ENCODE measurements at places on chromosomes 5 and 9. TPM values are rescaled to one million over a fixed set of nuclear protein-coding genes. Genes with fewer than 3 reads are reported as not detected.
A peak's percentile ranks its signal among the peaks of the same experiment; 100 is the strongest.

DNA sequence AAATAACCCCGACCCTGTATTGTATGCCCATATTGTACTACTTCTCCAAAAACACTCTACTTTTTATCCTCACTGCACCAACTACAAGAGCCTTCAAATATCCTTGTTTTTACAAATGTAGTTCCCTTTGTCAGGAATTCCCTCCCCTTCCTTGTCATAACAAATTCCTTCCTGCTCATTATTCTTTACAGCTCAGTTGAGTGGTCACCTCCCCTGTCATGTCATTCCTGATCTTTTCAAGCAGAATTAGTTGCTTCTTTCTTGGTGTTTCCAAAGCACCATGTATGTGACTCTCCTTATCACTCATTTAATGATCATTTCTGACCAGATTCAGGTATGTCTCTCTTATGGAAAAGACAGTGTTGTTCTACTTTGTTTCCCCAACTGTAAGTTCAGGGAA is 194.2 kb upstream of the SMC2 start:
- H3K4me1 ChIP-seq: no peaks in the 10 kb centered on the region
- no peak for DNase-seq
- no peaks in the 10 kb centered on the region for H3K27me3 ChIP-seq
- H3K36me3 ChIP-seq: no peaks in the 10 kb centered on the region

DNA sequence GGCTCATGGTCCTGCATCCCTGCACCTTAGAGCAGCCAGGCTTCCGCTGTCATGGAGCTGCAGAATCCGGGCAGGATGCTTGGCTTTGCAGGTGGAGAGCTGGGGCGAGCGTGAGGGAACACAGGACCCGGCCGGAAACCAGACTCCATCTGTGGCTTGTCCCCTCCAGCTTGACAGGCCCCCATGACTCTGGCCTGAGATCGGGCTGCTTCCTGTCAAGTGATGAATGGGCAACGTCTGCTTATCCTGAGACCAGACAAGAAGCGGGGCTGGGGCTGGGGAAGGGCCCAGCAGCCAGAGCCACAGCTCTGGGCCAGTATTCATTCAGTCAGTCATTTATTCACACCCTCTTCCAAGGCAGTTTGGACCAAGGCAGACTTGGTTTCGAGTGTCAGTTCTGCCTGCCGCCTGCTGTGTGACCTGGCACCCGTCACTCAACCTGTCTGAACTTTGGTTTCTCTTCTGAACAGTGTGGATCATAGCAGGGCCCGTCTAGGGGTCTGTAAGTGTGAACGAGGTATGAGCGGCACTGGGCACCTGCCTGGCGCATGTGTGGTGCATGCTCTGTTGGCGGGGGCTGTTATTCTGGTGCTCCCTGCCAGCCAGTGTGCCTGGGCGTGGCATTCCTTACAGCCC is 37.5 kb downstream of the NEK6 start:
- H3K36me3 ChIP-seq: no peaks in the 10 kb centered on the region
- no peak for DNase-seq
- H3K27ac ChIP-seq: peak overlapping the region; percentile 34
- H3K4me3 ChIP-seq: no peak overlapping the region
- H3K4me1 ChIP-seq: peaks cover 68% of the 10 kb centered on the region
- no peaks in the 10 kb centered on the region for H3K27me3 ChIP-seq

GRCh38 chr9:134371731-134372130 is 45.5 kb downstream of the RXRA start:
- H3K36me3 ChIP-seq: no peaks in the 10 kb centered on the region
- peaks cover 94% of the 10 kb centered on the region for H3K4me1 ChIP-seq
- H3K4me3 ChIP-seq: no peak overlapping the region
- H3K27me3 ChIP-seq: no peaks in the 10 kb centered on the region

RFESD gene
- 5.0 TPM for polyA plus RNA-seq

MRPL22 gene
- polyA plus RNA-seq: 144 TPM

DNA sequence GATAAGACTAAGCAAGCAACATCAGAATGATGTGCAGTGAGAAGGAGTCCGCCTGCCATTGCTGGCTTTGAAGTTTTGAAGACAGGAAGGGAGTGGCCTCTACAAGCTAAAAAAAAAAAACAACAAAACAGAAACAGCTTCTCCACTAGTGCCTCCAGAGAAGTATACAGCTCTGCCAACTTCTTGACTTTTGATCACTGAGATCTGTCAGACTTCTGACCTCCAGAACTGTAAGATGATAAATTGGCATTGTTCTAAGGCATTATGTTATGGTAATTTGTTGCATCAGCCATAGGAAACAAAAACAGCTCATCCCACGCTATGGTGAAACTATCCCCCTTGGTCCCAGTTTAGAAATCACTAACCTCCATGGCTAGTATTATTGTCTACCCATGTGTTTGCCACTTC is 131.0 kb upstream of the VCAN start:
- no peaks in the 10 kb centered on the region for H3K36me3 ChIP-seq
- H3K4me3 ChIP-seq: no peak overlapping the region
- no peaks in the 10 kb centered on the region for H3K4me1 ChIP-seq
- H3K27me3 ChIP-seq: no peaks in the 10 kb centered on the region
- no peak for DNase-seq

STK32A gene
- polyA plus RNA-seq: 0.15 TPM

GRCh38 chr5:162160401-162160800 is 92.8 kb downstream of the GABRG2 start:
- H3K27ac ChIP-seq: no peak overlapping the region
- H3K4me1 ChIP-seq: no peaks in the 10 kb centered on the region
- H3K27me3 ChIP-seq: no peaks in the 10 kb centered on the region

- H3K4me3 ChIP-seq: no peak overlapping the region
- peak; percentile 37 for DNase-seq
- no peaks in the 10 kb centered on the region for H3K36me3 ChIP-seq
- H3K27me3 ChIP-seq: no peaks in the 10 kb centered on the region
These were observed 161.1 kb downstream of the MAST4 start for GRCh38 chr5:66757219-66757833.

SUSD3 gene
- polyA plus RNA-seq: 0.50 TPM

- H3K27me3 ChIP-seq: no peaks in the 10 kb centered on the region
- no peaks in the 10 kb centered on the region for H3K36me3 ChIP-seq
- H3K4me1 ChIP-seq: no peaks in the 10 kb centered on the region
- DNase-seq: no peak
These were observed 46.8 kb downstream of the NSUN2 start for GRCh38 chr5:6585939-6586646.

- H3K4me3 ChIP-seq: no peak overlapping the region
- H3K4me1 ChIP-seq: no peaks in the 10 kb centered on the region
- DNase-seq: no peak
These were observed 123.3 kb upstream of the ELL2 start for GRCh38 chr5:96084874-96085506.

SLC25A51 gene
- 8.6 TPM for polyA plus RNA-seq

OGN gene
- 3.5 TPM for polyA plus RNA-seq

PCDHGC4 gene
- 4.2 TPM for polyA plus RNA-seq

DNA sequence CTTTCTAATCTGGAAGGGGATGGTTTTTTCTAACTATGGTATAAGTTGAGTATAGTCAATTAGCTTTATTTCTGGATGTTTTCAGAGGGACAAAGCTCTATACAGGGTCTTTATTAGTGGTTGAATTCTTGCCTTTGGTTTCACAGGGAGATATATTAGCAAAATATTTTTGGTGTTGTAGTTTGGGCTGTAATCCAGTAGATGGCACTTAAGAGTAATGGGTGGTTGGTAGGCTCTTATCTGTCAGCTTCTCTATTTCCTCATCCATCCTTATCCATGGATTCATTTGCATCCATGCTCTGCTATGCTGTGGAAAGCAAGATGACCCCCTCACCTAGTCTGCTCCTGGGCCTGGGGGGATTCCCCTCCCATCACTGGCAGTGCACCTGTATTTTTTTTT is 363.6 kb upstream of the CYLC2 start:
- H3K27me3 ChIP-seq: no peaks in the 10 kb centered on the region
- H3K36me3 ChIP-seq: no peaks in the 10 kb centered on the region
- no peak overlapping the region for H3K27ac ChIP-seq
- no peak overlapping the region for H3K4me3 ChIP-seq
- DNase-seq: no peak
- no peaks in the 10 kb centered on the region for H3K4me1 ChIP-seq

DNA sequence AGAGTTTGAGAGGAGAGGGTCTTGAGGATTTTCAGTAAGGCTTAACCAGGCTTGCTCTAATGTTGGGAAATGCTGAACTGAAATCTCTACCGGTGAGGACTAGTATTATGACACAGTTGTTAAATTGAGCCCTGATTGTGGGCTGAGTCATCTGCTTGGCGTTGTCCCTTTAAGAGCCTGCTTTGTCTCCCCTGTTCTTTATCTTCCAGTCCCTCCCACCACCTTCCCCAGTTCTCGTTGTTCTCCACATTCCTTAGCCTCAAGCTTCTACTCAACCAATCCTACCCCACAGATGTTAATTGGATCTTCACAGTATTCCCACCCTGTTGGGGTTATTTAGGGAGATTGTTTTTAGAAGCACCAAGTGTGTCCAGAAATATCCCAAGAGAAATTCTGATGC is 57.6 kb downstream of the ANKRD55 start:
- H3K27me3 ChIP-seq: no peaks in the 10 kb centered on the region
- peaks cover 33% of the 10 kb centered on the region for H3K4me1 ChIP-seq
- DNase-seq: peak; percentile 49

DNA sequence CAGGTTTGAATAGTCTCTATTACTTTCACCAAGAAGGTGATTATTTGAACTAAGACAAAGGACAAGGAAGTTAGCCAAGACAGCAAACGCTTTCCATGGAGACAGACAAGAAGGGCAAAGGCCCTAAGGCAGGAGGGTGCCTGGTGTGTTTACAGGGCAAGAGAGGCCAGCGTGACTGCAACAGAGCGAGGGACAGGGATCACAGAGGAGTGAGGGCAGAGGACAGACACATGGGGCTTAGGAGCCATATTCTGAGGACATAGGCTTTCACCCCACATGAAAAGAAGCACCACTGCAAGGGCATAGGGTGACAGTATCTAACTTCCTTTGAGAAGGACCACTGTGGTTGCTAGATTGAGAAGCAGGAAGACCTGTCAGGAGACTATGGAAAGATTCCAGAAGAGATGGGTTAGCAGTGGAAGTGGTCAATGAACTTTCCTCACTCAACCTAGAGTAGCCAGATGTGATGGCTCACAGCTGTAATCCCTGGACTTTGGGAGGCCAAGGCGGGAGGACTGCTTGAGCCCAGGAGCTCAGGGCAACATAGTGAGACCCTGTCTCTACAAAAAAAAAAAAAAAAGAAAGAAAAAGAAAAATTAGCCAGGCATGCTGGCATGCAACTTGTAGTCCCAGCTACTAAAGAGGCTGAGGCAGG is 5.0 kb upstream of the HAVCR1 start:
- DNase-seq: no peak
- no peak overlapping the region for H3K4me3 ChIP-seq
- H3K36me3 ChIP-seq: no peaks in the 10 kb centered on the region
- H3K27ac ChIP-seq: no peak overlapping the region
- H3K4me1 ChIP-seq: no peaks in the 10 kb centered on the region

GABRG2 gene
- not detected for polyA plus RNA-seq

DNA sequence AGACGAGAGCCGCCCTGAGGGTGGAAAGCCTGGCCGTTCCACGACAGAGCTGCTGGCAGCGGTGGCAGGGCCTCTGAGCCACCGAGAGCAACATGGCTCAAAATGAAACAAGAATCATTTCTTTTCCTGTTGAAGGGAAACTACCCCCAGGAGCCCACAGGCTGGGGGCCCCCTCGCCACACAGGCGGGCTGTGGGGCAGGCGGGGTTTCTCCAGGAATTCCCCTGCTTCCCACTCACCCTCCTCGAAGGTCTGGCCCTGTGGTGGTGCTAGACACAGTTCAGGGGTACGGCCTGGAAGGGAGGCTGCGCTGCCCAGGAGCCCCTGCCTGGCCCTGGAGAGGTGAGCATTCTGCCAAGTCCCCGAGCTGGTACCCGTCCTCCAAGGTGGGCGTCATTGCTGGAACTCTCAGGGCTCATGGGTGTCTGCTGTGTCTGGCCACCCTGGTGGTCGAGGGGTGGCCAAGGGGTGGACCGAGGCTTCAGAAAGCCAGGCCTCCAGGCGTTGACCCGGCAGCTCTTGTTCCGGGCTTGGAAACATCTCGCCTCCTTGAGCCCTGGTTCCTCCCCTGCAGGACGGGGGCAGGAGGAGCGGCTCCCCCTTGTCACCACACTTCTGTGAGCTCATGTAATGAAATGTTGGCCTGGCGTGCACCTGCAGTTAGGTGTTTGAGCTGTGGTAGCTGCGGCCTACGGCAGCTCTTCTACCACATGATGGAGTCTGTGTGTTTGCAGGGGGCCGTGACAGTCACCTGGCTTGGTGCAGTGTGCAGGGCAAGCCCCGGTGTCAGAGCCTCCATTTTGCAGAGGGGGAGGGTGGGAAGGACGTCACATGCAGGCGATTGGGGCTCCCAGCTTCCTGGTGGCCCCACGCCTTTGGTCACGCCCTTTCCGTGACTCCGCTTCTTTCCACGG is 65.3 kb downstream of the RXRA start:
- no peak overlapping the region for H3K4me3 ChIP-seq
- H3K4me1 ChIP-seq: peaks cover 98% of the 10 kb centered on the region

TSLP gene
- 7.0 TPM for polyA plus RNA-seq

GRCh38 chr5:138936225-138936967 is 61.3 kb upstream of the LRRTM2 start:
- peak; percentile 39 for DNase-seq
- H3K27ac ChIP-seq: peak overlapping the region; percentile 59
- peaks cover 26% of the 10 kb centered on the region for H3K4me1 ChIP-seq
- H3K4me3 ChIP-seq: no peak overlapping the region
- H3K36me3 ChIP-seq: peaks cover 20% of the 10 kb centered on the region

CTSV gene
- polyA plus RNA-seq: 0.22 TPM

DNA sequence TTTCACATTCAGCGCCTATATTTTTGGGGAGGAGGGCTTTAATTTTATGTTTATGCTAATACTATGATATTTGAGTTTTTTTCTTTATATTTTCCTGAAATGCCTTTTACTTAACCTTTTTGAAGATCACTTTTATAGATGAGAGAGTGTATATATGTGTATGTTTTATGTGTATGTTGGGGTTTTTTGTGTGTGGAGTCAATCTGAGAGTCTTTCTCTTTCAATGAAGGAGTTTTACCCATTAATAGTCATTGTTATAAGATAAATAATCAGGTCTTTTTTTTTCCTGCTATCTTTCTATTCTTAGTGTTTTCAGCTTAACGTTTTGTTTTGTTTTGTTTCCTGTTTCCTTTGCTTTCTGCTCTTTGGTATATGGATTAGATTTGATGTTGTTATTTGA is 112.2 kb downstream of the TEX10 start:
- H3K4me1 ChIP-seq: no peaks in the 10 kb centered on the region
- H3K36me3 ChIP-seq: peaks cover 14% of the 10 kb centered on the region
- H3K27me3 ChIP-seq: no peaks in the 10 kb centered on the region
- H3K27ac ChIP-seq: no peak overlapping the region

DNA sequence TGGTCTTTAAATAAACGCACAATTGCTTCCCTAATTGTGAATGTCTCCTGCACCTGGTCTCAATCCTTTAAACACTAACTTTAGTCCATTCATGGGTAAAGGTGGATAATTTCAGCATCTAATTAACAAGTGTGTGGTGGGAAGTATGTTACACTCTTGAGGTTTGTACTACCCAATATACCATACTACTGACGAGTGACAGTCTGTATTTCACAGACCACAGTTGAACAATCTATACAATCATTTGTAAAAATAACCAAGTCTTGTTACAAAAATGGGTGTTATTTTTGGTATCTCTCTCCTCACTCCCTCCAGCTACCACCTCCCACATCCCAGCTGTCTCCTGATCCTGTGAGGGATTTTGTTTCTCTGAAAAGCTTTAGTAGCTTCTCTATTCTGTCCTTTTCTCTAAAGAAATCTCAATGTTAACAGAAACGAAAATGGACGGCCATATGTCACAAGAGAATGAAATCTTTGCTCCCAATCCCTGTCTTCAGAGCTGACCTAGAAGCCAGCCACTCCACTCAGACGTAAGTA is 62.3 kb upstream of the ZNF366 start:
- no peaks in the 10 kb centered on the region for H3K27me3 ChIP-seq
- H3K36me3 ChIP-seq: no peaks in the 10 kb centered on the region
- DNase-seq: no peak
- no peak overlapping the region for H3K27ac ChIP-seq

NIPAL4 gene
- polyA plus RNA-seq: not detected
